ENCODE measurements at places on chromosomes 1 and 21.
A peak's percentile ranks its signal among the peaks of the same experiment; 100 is the strongest.

GRCh38 chr1:66890621-66891020 is 34.0 kb downstream of the DNAI4 start:
- DNase-seq, result no peak

- no peak for DNase-seq
Measured at GRCh38 chr1:211928993-211929637, 98.6 kb upstream of the LPGAT1 start.

DNA sequence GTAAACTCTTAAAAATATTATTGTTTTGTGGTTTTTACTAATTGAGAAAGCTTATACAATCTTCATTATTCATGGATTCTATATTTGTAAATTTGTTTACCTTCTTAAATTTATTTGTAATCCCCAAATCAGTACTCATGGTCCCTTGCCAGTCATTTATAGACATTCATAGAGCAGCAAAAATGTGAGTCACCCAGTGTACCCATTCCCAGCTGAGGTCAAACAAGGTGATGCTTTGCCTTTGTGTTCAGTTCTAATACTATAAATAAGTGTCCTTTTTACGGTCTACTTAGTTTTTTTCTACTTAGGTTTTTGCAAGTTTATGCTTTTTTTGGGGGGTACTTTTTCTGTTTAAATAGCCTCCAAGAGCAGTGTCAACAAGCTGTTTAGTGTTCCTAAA is 36.1 kb downstream of the SORT1 start:
- DNase-seq, result no peak

DNA sequence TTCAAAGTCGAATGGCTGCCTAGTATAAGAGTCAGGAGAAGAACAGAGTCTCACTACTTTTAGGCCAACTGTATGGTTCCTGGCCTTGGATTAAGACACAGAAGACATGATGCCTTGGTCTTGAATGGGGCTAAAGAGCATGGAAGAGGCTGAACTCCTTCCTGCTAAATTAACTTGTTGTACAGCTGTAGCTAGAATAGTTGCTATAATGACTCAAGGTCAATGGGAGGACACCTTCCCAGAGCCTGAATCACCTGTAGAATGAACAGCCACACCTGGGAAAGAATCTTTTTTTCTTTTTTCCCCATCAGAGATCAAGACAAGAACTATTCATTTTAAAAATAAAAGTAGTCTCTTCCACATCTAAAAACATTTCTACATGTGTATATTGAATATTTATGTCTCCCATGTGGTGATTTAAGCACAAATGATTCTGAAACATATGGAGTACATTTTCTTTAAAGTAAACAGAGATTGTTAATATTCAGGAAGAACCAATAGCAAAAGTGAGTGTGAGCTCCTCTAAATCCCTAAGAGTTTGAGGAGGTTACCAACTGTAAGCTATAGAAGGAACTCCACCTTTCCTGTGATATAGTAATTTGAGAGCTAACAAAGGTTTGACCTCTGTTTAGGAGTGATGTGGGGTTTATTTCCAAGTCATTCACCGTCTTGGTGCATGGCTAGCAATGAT is 191.3 kb downstream of the TGFB2 start:
- no peak for DNase-seq

DNA sequence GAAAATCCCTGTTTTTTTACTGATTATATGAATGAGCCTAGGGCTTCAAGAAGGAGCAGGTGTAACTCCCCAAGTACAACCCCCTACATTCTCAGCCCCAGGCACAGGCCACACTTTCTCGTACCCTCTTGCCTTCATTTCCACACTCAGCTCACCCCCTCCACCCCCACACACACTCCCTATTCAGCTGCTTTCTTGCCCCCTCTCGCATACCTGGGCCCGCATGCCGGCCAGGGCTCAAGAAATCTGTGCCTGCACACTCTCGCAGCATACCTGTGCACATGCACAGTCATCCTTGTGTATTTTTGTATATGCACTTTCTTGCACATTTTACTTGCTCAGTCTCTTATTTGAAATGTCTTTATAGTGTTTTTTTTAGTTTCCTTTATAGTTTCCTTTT is 2.0 kb downstream of the PTPRF start:
- DNase-seq, result no peak

GRCh38 chr1:234718496-234719453 is 108.8 kb upstream of the IRF2BP2 start:
- no peak for DNase-seq

DNA sequence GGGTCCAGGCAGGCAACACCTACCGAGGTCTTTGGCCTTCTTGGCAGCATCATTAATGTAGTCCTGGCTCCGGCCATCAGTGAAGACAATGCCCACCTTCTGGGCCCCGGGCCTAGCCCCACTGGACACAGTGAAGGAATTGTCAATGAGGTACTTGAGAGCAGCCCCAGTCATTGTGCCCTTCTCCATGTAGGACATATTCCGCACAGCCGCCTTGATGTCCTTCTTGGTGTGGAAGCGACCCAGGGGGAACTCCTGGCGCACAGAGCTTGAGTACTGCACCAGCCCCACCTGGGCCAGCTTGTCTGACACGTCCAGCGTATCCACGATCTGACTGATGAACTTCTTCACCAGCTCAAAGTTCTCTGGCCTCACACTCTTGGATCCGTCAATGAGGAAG is 7.5 kb downstream of the MATN1 start:
- DNase-seq, result no peak

GRCh38 chr1:156120318-156120717 is 5.8 kb downstream of the LMNA start:
- no peak for DNase-seq

GRCh38 chr1:89191314-89191713 is 7.4 kb downstream of the GBP4 start:
- peak; percentile 7 for DNase-seq

- DNase-seq, result no peak
Measured at GRCh38 chr1:21938732-21939538, 1.8 kb upstream of the HSPG2 start.

DNA sequence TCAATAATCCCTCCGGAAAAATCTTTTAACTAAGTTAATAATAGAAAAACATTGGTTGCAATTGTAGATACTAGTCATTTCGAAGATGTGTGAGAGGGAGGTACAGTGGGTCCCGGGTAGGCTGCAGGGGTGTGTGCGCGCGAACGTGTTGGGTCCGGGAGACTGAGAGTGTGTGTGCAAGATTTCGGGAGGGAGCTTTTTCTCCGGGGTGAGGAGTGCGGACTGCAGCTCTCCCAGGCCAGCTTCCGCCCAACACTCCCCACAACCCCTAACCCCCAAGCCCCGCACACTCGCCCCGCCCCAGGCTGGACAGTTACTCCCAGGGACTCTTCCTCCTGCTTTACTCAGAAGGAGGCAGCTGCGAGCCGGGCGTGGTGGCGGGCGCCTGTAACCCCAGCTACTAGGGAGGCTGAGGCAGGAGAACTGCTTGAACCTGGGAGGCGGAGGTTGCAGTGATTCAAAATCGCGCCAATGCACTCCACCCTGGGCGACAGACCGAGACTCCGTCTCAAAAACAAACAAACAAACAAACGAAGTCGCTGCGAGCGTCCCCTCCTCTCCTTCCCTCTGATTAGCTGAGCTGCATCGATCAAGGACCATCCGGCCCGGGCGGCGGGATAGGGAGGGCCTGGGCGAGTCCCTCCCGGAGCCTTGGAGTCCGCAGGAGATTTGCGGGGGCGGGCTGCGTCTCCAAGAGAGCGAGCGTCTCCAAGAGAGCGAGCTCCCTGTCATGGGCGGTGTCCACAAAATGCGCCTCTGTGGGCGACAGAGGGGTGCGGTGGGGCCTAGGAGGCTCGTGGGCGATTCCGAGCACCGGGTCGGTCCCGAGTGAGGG is 28.3 kb upstream of the PPM1J start:
- DNase-seq, result peak; percentile 61

- DNase-seq, result peak; percentile 95
Measured at GRCh38 chr1:240693036-240693435, 81.1 kb upstream of the GREM2 start.

- peak; percentile 63 for DNase-seq
Measured at GRCh38 chr1:202291001-202291400, 50.7 kb downstream of the UBE2T start.

- no peak for DNase-seq
Measured at GRCh38 chr1:148160343-148161052, 8.4 kb upstream of the NBPF11 start.

DNA sequence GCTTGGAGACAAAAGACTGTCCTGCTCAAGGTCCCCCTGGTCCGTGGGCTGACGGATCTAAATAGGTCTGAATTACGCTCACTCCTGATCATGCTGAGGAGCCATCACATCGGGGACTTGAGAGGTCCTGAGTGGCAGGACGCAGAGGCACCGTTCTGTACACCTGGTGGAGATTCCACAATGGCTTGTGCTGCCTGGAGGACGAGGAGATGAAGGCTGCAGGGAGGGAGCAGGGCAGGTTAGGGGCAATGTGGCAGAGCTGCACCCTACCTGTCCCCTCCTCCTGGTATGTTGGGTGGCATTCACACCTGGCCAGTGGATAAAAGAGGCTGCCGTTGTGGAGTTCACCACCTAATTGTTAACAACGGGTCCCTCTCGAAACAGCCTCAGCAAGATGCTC is 38.7 kb downstream of the RHBG start:
- no peak for DNase-seq

DNA sequence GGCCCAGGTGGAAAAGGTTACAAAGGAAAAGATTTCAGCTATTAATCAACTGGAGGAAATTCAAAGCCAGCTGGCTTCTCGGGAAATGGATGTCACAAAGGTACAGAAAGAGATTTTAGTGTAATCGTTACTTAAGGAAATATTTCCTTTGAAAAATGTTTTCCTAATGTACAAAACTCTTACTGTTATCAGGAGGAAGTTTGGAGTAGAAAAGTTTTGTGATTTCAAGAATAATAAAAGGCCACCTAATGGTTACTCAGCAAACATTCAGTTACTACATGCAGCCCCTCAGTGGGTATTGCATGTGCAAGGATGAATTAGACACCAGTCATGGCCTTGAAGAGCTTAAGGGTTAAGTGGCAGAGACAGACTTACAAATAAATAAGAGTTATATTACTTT is 85.2 kb downstream of the SDCCAG8 start:
- DNase-seq, result no peak

GRCh38 chr1:16267690-16268180 is 30.8 kb upstream of the CPLANE2 start:
- no peak for DNase-seq

DNA sequence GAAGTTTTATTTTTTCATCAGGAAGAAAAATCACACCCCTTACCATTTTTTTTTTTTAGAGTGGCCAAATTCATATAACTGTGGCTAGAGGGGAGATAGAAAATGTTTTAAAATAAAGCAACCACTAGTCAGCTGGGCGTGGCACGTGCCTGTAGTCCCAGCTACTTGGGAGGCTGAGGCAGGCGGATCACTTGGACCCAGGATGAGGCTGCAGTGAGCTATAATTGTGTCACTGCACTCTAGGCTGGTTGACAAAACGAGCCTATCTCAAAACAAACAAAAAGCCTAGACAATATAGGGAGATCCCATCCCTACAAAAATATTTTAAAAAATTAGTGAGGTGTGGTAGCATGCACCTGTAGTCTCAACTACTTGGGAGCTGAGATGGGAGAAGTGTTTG is 14.8 kb upstream of the BECN2 start:
- DNase-seq, result no peak

GRCh38 chr1:228902781-228903433 is 167.6 kb downstream of the RHOU start:
- no peak for DNase-seq

DNA sequence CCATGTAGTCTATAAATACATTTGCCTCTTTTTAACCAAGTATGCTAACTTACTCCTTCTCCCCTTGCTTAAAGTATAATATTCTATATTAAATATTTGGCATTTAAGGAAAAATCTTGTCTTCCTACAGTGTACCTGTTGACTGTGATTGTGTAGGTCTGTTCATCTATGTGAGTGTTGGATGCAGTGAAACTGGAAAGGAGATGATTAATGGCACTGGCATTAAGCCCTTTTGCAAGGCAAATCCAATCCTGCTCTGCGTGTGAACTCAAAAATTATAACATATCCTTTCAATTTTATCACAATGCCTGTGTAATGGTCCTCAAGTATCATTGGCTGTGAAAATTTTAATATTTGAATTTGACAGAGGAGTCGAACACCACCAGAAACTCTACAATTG is 565.0 kb downstream of the KCNT2 start:
- no peak for DNase-seq

DNA sequence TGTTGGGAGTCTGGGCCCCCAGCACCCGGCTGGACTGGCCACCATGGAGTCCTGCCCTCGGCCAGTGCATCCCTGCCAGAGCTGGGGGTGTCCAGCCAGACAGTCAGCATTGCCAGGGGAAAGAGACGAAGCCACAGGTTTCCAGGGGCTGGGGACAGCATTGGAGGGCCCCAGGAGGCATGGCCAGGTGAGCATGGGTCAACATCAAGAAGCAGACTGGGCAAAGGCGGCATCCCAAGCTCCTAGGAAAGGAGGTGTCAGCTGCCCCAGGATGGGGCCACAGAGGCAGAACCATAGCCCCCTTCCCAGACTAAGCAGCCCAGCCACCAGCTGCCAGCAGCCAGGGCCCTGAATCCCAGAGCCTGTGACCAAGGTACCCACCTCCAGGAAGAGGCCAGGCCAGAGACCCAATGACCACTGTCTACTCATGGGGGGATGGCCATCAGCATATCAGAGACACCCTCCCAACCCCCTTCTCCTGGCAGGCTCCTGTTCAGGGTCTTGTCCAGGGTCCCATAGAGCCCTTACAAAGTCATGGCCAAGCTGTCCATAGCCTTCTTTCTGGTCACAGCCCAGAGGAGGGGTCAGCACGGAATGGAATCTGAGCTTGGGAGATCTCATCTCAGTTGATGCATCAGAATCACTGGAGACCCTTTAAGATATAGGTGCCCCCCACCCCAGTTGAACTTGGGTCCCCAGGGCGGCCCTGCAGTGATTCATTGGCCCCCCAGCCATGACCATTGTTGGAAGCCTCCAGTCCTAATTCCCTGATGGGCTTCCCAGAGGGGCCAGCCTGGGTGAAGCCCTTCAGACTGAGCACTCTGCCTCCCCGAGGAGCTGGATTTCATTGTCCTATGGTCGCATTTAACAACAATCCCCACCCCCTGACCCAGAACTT is 32.5 kb downstream of the WNT3A start:
- DNase-seq, result no peak
